Chondrocyte (in vitro differentiated cells): ENCODE measurements at places on chromosomes 6 and 20.

DNA sequence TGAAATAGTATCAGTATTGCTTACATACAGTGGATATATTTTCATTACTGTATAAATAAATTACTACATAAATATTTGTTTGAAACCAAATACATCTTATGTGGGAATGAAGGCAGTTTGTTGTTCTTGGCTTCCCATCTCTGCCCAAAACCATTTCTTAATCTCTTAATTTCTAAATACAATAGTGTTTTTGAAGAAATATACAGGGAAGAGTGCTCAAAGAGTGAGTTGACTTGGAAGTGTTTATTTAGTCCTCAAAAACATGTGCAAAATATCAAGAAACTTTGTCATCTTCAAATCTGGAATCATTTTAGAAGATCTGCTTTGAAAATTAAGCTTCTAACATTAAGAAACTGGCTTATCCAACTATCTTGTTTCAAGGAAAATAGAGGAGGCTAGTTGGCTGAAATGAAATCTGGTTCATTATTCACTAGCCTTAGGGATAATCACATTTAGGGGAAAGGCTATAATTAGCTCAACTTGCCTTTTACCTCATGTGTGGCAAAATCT lies 259.8 kb upstream of the FLRT3 start:
- no peak for DNase-seq

GRCh38 chr6:79518842-79519241 lies 18.4 kb downstream of the LCA5 start:
- no peak for DNase-seq

- DNase-seq = no peak
Observed at GRCh38 chr6:35139470-35139869, 1.7 kb downstream of the TCP11 start.

- DNase-seq = no peak
Observed at GRCh38 chr6:43738877-43739641, 31.0 kb upstream of the VEGFA start.

GRCh38 chr6:57248311-57248895 lies 26.3 kb upstream of the RAB23 start:
- DNase-seq = no peak

GRCh38 chr6:136318676-136319075 lies 29.0 kb upstream of the BCLAF1 start:
- DNase-seq = no peak

DNA sequence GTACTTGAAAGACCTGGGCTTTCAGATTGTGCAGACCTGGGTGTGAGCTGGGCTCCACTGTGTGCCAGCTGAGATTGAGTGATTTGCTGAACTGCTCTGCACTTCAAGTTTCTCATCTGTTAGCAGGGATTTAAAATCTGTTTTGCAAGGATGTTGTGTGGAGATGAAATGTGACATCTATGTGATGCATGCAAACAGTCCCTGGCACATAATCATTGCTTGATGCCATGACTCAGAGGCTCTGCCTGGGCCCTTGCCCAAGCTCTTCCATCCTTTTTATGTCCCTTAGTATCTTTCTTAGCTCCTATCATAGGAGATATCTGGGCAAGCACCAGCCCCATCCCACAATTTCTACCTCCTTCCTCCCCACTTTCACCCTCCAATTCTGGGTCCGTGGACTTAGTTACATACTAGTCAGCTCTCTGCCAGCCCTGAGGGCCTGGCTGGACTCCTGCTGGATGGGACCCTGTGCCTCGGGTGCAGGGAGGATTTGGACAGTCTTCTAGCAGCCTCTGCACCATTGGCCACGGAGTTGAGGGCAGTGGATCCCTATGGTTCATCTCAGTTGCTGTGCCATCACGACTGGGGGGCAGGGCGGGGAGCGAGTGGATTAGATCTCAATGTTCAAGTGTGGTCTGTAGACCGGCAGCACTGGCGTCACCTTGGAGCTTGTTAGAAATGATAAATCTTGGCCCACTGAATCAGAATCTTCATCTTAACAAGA lies 103.6 kb downstream of the MAP3K7 start:
- no peak for DNase-seq

DNA sequence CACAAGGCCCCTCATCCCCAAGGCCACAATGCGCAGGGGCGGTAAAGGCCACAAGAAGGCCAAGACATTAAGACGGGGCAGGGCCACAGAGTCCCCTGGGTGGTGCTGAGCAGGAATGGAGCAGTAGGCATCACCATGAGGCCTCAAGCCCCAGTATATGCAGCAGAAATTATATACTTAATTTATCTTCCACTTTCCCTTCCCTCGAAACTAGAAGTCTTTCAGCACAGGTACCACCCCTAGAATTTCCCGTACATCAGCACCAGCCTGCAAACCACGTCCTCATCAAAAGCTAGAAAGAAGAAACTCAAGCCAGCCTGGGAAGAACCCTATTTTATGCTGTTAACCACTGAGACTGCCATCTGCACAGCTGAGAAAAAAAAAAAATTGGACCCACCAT lies 89.4 kb downstream of the PLG start:
- DNase-seq = no peak

DNA sequence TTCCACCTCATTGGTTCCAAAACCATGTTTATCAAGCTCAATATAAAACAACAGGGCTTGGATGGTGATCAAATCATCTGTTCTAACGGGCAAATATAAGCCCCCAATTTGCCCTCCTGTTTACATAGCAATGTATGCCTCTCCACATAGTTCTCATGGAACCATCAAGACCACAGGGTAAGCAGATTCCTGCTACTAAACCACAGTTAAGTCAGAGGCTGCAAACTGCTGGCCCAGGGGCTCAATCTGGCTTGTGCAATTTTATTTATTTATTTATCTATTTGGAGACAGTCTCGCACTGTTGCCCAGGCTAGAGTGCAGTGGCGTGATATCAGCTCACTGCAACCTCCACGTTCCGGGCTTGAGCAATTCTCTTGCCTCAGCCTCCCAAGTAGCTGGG lies 18.9 kb upstream of the MTHFD1L start:
- DNase-seq = no peak
